ENCODE measurements at places on chromosomes 2 and 18.

GRCh38 chr18:59917422-59917821 is 17.6 kb downstream of the PMAIP1 start:
- DNase-seq = no peak
- no peak overlapping the region for H3K4me3 ChIP-seq
- H3K36me3 ChIP-seq = peaks cover 4% of the 10 kb centered on the region
- peaks cover 7% of the 10 kb centered on the region for H3K4me1 ChIP-seq

GRCh38 chr2:43846140-43846793 is 7.5 kb downstream of the ABCG8 start:
- no peak for DNase-seq
- H3K36me3 ChIP-seq = no peaks in the 10 kb centered on the region
- H3K27ac ChIP-seq = no peak overlapping the region
- H3K4me3 ChIP-seq = no peak overlapping the region

DNA sequence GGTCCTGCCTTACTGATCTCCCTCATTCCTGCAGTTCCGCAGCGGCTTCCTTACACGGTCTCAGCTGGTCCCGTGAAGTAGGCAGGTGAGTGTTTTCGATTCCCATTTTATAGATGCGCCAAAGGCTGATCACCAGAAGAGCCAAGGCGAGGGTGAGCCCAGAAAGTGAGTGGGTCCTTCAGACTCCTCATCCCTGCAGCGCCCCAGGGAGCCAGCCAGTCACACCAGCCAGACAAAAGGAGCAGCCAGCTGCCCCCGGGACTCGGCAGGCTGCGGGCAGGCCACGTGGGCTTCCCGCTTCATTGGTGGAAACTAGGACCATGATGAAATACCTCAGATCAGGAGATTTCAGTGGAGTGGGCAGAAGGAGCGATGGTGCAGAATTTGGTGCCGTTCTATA is 85.9 kb downstream of the SMAD7 start:
- H3K4me1 ChIP-seq = peaks cover 29% of the 10 kb centered on the region
- no peak overlapping the region for H3K4me3 ChIP-seq
- DNase-seq = no peak
- no peak overlapping the region for H3K27ac ChIP-seq
- H3K36me3 ChIP-seq = peaks cover 9% of the 10 kb centered on the region

GRCh38 chr2:143697744-143698143 is 568.5 kb downstream of the ARHGAP15 start:
- no peak overlapping the region for H3K27ac ChIP-seq
- H3K4me3 ChIP-seq = no peak overlapping the region
- DNase-seq = no peak

DNA sequence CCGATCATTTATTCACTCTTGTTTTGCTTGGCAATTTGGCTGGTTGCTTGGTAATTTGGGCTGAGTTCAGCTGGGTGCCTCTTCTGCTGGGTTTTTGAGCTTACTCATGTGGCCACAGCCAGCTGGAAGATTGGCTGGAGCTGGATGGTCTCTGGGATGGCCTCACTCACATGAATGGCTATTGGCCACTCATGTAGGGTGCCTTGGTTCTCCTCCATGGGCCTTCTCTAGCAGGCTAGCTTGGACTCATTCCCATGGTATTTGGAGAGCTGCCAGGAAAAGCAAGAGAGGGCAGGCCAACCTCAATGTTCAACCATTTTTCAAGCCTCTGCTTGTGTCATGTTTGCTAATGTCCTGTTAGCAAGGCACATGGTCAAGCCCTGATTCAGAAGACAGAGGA is 16.9 kb downstream of the ZAP70 start:
- H3K27ac ChIP-seq = peak overlapping the region; percentile 93
- peaks cover 54% of the 10 kb centered on the region for H3K4me1 ChIP-seq
- no peak for DNase-seq
- no peak overlapping the region for H3K4me3 ChIP-seq

- no peak overlapping the region for H3K4me3 ChIP-seq
- H3K27ac ChIP-seq = no peak overlapping the region
- no peak for DNase-seq
- H3K4me1 ChIP-seq = no peaks in the 10 kb centered on the region
- H3K27me3 ChIP-seq = no peaks in the 10 kb centered on the region
- H3K36me3 ChIP-seq = peaks cover 5% of the 10 kb centered on the region
These were observed 83.6 kb downstream of the RTTN start for GRCh38 chr18:70121842-70122241.

DNA sequence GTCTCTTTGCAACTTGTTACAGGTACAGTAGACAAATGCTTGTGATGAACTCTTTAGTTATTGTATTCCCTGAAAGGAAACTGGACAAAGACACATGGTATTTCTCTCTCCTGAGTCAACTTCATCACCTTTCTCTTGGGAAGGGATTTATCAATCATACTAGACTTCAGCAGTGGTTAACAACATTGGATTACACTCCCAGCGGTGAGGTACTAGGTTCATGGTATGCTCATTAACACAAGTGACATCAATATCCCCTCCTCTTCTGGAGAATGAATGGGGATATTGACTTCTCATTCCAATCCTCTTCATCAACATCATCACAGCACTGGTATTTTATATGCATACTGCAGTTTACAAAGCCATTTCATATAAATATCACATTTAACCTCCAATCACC is 574.6 kb downstream of the ERBB4 start:
- H3K4me3 ChIP-seq = no peak overlapping the region
- no peaks in the 10 kb centered on the region for H3K27me3 ChIP-seq
- H3K4me1 ChIP-seq = no peaks in the 10 kb centered on the region
- DNase-seq = no peak

- DNase-seq = no peak
- H3K27ac ChIP-seq = no peak overlapping the region
- H3K4me3 ChIP-seq = no peak overlapping the region
- peaks cover 19% of the 10 kb centered on the region for H3K4me1 ChIP-seq
- H3K27me3 ChIP-seq = no peaks in the 10 kb centered on the region
These were observed 71.4 kb upstream of the TANK start for GRCh38 chr2:161088658-161089350.

GRCh38 chr2:126946318-126947102 is 47.8 kb downstream of the TEX51 start:
- peaks cover 75% of the 10 kb centered on the region for H3K27me3 ChIP-seq
- H3K36me3 ChIP-seq = peaks cover 4% of the 10 kb centered on the region
- no peaks in the 10 kb centered on the region for H3K4me1 ChIP-seq

DNA sequence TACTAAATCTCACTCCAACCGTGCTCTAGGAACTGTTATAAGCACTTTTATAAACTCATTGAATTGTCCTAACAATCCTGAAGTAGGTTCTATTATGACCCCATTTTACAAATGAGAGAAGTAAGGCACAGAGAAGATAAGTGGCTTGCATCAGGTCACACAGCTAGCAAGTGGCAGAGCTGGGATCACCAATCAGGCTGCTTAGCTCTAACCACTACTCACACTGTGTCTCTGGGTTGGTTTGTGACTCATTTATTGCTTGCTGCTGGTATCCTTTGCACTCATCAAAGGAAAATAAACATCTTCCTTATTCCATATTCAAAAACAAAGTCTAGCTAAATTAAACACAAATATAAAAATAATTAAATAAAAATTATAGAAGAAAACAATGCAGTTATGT is 42.5 kb upstream of the IL1R2 start:
- H3K27ac ChIP-seq = no peak overlapping the region
- H3K4me1 ChIP-seq = no peaks in the 10 kb centered on the region
- DNase-seq = no peak
- no peaks in the 10 kb centered on the region for H3K36me3 ChIP-seq
- no peak overlapping the region for H3K4me3 ChIP-seq

DNA sequence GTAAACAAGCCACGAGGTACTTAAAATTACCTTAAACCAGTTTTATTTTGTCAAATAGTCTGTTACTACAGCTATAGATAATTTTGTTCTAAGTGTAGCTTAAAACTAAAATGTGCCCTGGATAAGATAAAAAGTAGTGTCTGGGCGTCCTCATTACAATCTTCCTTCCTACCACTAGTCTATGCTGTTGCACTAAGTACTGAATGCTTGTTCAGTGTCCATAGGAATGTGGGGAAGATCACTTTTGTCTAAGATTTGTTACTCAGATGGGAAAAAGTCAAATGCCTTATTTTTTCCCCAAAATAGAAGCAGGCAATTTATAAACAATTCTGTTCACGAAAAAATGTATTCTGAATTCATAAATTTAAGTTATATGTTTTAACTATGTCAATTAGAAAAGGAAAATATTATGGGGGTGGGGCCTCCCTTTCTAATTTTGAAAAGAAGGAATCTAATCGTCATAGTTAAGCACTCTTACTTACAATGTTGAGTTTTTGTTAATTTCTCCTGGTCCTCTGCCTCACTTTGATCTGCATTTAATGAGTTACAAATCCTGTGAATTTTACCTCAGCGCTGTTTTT is 140.4 kb upstream of the VRK2 start:
- no peaks in the 10 kb centered on the region for H3K27me3 ChIP-seq
- H3K4me3 ChIP-seq = no peak overlapping the region
- H3K36me3 ChIP-seq = no peaks in the 10 kb centered on the region
- no peak overlapping the region for H3K27ac ChIP-seq
- no peaks in the 10 kb centered on the region for H3K4me1 ChIP-seq

DNA sequence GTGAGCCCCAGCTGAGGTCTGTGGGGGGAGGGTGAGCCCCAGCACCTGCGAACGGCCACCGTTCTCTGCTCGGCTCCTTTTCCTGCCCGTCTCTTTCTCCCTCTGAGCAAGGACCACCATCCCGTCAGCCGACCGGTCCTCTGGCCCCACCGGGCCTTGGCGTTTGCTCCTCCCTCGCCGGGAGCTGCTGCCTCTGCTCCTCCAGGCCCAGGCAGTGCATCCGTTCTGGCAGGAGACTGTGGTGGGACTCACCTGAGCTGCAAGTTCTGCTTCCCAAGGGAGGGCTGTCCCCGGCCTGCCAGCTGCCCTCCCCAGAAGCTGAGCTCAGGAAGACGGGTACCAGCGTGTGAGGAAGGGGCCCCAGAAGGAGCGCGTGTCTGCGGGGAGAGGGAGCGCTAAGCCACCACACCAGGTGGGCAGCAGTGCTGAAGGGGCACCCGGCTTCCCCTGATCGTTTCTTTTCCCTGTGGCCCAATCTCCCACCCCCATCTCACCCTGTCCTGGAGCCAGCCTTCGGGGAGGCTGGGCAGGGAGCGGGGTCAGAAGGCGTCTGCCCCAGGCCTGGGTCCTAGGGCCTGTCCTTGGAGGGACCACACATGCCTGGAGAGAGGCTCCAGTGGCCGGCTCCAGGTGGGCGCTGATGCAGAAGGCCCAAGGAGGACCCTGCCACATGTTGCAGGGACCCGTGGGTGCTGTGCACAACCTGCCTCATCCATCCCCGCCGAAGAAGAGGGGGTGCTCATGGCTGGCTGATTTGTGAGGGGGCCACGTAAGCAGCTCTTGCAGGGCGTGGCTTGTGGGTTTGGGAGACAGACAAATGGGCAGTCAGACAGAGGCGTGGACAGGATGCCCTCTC is 2.5 kb upstream of the RTP5 start:
- peaks cover 69% of the 10 kb centered on the region for H3K4me1 ChIP-seq
- H3K27ac ChIP-seq = peak overlapping the region; percentile 95
- DNase-seq = no peak

GRCh38 chr2:11196246-11196645 is 41.0 kb downstream of the SLC66A3 start:
- no peak overlapping the region for H3K27ac ChIP-seq
- DNase-seq = no peak
- H3K27me3 ChIP-seq = no peaks in the 10 kb centered on the region
- no peak overlapping the region for H3K4me3 ChIP-seq
- H3K36me3 ChIP-seq = peaks cover 47% of the 10 kb centered on the region

- H3K36me3 ChIP-seq = no peaks in the 10 kb centered on the region
- peak overlapping the region; percentile 14 for H3K4me3 ChIP-seq
- peaks cover 6% of the 10 kb centered on the region for H3K4me1 ChIP-seq
- peaks cover 46% of the 10 kb centered on the region for H3K27me3 ChIP-seq
- DNase-seq = no peak
These were observed 39.6 kb downstream of the EN1 start for GRCh38 chr2:118807668-118808428.

GRCh38 chr18:55370936-55371335 is 217.1 kb downstream of the TCF4 start:
- no peak overlapping the region for H3K4me3 ChIP-seq
- no peak overlapping the region for H3K27ac ChIP-seq
- H3K36me3 ChIP-seq = no peaks in the 10 kb centered on the region
- H3K4me1 ChIP-seq = no peaks in the 10 kb centered on the region
- H3K27me3 ChIP-seq = no peaks in the 10 kb centered on the region
- DNase-seq = no peak

DNA sequence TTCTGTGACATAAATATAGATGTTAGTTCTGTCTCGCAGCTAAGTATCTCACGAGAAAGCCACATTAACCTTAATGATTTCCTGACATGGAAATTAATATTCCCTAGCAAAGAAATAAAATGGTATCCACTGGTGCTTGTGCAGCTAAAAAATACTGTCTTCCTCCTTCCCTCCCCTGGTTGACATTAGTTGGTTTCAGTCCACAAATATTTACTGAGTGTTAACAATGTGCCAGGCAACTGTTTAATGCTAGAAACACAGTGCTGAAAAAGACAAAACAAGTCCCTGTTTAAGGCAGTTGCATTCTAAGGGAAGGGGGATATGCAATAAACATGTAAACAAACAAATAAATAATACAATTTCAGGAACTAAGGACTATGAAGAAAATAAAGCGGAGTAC is 44.2 kb upstream of the VPS54 start:
- H3K27ac ChIP-seq = no peak overlapping the region
- peaks cover 4% of the 10 kb centered on the region for H3K4me1 ChIP-seq
- no peak overlapping the region for H3K4me3 ChIP-seq
- DNase-seq = no peak

DNA sequence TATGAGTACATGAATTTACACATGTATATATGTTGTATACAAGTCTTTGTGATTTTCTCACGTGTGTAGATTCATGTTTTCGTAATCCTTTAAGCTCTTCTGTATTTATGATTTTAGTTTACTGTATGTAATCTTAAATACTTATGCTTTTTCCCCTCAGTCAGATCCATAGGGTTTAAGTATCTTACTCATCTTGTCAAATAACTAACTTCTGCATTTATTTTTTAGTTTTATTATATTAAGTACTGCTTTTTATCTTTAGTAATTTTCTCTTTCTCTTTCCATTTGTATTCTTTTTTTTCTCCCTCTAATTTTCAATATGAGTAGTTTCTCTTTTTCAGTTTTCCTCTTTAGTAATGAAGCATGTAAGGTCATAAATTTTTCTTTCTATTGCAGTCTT is 179.4 kb downstream of the LCLAT1 start:
- peaks cover 10% of the 10 kb centered on the region for H3K4me1 ChIP-seq

DNA sequence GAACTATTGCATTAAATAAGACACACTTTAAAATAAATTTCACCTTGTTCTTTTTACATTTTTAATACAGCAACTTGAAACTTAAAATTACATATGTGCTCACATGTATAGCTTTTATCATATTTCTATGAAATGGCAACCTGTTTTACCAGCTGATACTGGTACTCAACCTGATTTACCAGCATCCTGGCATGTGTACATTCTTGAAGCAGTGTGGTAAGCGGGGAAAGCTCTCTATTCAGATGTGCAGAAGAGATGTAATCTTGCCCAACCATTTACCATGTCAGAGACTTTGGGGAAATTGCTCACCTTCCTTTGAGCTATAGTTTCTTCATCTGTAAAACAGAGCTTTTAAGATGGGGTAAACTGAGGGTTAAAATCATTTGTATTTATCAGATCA is 133.2 kb downstream of the CCDC148 start:
- no peaks in the 10 kb centered on the region for H3K27me3 ChIP-seq
- H3K4me1 ChIP-seq = no peaks in the 10 kb centered on the region
- no peak overlapping the region for H3K4me3 ChIP-seq
- H3K36me3 ChIP-seq = no peaks in the 10 kb centered on the region
- no peak for DNase-seq

- H3K36me3 ChIP-seq = no peaks in the 10 kb centered on the region
- no peaks in the 10 kb centered on the region for H3K27me3 ChIP-seq
- no peak overlapping the region for H3K4me3 ChIP-seq
- DNase-seq = no peak
- peaks cover 19% of the 10 kb centered on the region for H3K4me1 ChIP-seq
These were observed 428.9 kb downstream of the LPIN1 start for GRCh38 chr2:12175323-12175722.
